Activated T-cell treated with anti-CD3 and anti-CD28 coated beads, Interleukin-2, amount 50 U/mL, for 24 hours (primary cell): ENCODE measurements at places on chromosomes 1 and 21.
A peak's percentile ranks its signal among the peaks of the same experiment; 100 is the strongest.

DNA sequence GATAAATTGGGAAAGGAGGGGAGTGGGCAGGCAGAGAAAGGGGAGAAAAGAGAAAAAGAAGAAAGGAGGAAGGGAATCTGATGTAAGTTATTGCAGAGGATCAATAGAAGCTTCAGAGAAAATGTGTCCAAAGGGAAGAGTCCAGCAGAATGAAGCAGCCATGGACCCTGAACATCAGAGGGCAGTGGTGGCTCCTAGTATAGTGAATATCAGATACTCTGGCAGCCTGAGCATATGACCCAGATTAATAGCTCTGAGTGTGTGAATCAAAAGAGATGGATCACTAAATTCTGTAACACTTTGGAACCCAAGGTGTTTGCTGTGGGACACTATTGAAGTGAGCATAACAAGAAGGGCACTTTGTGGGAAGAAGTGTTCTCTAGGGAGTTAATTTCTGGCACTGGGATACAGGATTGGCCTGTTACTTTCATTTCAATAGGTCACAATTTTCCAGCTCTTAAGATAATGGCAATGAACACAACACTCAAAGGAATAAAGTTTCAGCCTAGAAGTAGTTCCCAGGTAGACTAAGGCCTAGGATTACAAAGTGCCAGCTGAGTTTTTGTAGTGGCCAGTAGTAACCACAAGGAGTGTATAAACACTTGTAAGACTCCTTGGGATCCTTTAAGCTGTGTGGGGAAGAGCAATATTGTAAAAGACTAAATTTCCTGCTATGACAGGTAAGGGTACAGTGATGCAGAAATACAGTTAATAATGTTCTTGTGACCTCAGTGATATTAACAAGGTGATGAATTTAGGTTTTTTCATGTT, 164.5 kb upstream of the BEND5 start:
- no peaks in the 10 kb centered on the region for H3K4me1 ChIP-seq
- H3K27me3 ChIP-seq, result peaks cover 2% of the 10 kb centered on the region
- no peak for DNase-seq
- H3K36me3 ChIP-seq, result no peaks in the 10 kb centered on the region

- no peak overlapping the region for H3K27ac ChIP-seq
- no peaks in the 10 kb centered on the region for H3K4me1 ChIP-seq
- no peaks in the 10 kb centered on the region for H3K36me3 ChIP-seq
- no peak for DNase-seq
- H3K27me3 ChIP-seq, result peaks cover 2% of the 10 kb centered on the region
Measured at GRCh38 chr1:162694911-162695310, 62.6 kb downstream of the DDR2 start.

DNA sequence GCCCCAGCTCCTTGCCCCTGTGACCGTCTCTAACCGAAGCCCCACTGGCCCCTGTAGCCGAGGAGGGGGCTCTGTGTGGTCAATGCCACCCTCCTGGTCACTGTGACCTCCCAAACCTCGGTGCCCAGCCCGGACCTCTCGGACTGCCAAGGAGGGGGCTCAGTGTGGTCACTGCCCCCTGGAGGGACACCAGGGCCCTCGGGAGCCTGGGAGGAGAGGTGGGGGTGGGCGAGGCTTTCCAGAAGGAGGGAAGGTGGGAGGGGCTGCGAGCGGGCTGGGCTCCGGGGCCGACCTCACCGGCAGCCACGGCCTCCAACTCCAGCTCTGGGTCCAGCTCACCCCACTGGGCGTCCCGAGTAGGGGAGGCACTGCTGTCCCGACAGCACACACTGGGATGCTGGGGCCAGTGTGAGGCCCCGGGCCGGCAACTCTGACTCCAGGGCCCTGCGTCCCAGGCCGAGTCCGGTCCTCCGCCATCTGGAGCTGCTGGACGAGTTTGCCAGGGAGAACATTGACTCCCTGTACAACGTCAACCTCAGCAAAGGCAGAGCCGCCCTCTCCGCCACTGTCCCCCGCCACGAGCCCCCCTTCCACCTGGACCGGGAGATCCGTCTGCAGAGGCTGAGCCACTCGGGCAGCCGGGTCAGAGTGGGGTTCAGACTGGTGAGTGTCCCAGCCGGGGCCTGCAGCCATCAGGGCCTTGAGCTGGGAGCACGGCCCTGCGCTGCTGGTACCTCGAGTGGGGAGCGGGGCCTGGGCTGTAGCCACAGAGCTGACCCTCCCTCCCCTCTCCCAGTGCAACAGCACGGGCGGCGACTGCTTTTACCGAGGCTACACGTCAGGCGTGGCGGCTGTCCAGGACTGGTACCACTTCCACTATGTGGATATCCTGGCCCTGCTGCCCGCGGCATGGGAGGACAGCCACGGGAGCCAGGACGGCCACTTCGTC, 6.4 kb downstream of the SCNN1D start:
- peaks cover 5% of the 10 kb centered on the region for H3K4me1 ChIP-seq
- H3K27ac ChIP-seq, result no peak overlapping the region
- H3K36me3 ChIP-seq, result no peaks in the 10 kb centered on the region
- H3K4me3 ChIP-seq, result no peak overlapping the region
- no peaks in the 10 kb centered on the region for H3K27me3 ChIP-seq

GRCh38 chr1:229253151-229253974, 17.5 kb upstream of the RAB4A start:
- no peaks in the 10 kb centered on the region for H3K27me3 ChIP-seq
- H3K27ac ChIP-seq, result peak overlapping the region; percentile 84
- H3K4me3 ChIP-seq, result peak overlapping the region; percentile 62

DNA sequence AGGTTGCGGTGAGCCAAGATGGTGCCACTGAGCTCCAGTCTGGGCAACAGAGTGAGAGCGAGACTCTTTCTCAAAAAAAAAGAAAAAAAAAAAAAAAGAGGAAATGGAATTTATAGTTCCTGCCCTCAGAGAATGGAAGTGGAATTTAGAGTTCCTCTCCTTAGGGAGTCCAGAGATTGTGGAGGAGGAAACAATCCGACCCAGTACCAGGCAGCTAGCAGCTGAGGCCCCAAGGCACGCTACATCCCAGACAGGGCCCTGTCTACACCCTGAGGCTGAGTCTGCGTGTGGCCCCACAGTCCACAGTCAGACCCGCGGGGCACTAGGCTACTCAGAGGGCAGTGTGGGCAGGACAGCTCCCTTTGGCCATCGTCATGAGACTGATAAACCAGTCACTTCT, 1.9 kb upstream of the MFN2 start:
- no peaks in the 10 kb centered on the region for H3K27me3 ChIP-seq
- H3K36me3 ChIP-seq, result peaks cover 49% of the 10 kb centered on the region
- H3K4me1 ChIP-seq, result peaks cover 31% of the 10 kb centered on the region
- DNase-seq, result no peak
- H3K27ac ChIP-seq, result no peak overlapping the region

GRCh38 chr1:101135526-101135925, 101.3 kb upstream of the S1PR1 start:
- peaks cover 84% of the 10 kb centered on the region for H3K4me1 ChIP-seq
- H3K4me3 ChIP-seq, result no peak overlapping the region
- no peak for DNase-seq
- H3K36me3 ChIP-seq, result no peaks in the 10 kb centered on the region
- peak overlapping the region; percentile 56 for H3K27ac ChIP-seq

- peaks cover 79% of the 10 kb centered on the region for H3K4me1 ChIP-seq
- H3K4me3 ChIP-seq, result peak overlapping the region; percentile 73
- H3K27ac ChIP-seq, result peak overlapping the region; percentile 98
Measured at GRCh38 chr1:230103306-230104173, 36.5 kb downstream of the GALNT2 start.

- DNase-seq, result no peak
- peaks cover 8% of the 10 kb centered on the region for H3K36me3 ChIP-seq
- H3K27me3 ChIP-seq, result no peaks in the 10 kb centered on the region
- peak overlapping the region; percentile 86 for H3K27ac ChIP-seq
- peak overlapping the region; percentile 40 for H3K4me3 ChIP-seq
Measured at GRCh38 chr1:198179556-198179981, 22.8 kb downstream of the NEK7 start.

DNA sequence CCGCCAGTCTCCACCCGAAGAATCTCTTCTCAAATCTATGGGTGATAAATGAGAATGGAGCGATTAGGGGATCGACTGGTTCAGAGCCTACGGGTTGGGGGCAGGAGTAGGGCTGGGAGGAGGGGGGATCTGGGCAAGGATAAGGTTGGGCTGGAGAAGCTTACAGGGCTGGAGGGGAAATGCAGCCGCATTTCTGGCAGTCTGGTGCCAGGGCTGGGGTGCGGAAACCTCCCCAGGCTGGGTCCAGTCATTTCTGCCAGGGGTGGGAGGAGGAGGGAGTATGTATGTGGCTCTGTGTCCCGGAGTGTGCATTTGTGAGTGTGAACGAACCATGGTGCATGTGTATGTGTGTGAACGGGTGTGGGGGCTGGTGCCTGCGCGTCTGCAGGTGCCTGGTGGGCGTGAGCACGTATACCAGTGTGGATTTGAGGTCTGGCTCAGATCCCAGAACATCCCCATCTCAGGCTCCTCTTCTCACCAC, 10.2 kb downstream of the C1orf216 start:
- peak overlapping the region; percentile 56 for H3K4me3 ChIP-seq
- H3K27ac ChIP-seq, result no peak overlapping the region
- H3K4me1 ChIP-seq, result peaks cover 19% of the 10 kb centered on the region

GRCh38 chr1:42756956-42757891, 9.6 kb downstream of the P3H1 start:
- peak overlapping the region; percentile 44 for H3K27ac ChIP-seq
- H3K4me3 ChIP-seq, result no peak overlapping the region
- DNase-seq, result no peak

- no peaks in the 10 kb centered on the region for H3K36me3 ChIP-seq
- no peak for DNase-seq
- no peak overlapping the region for H3K27ac ChIP-seq
- peak overlapping the region; percentile 66 for H3K4me3 ChIP-seq
- H3K4me1 ChIP-seq, result peaks cover 21% of the 10 kb centered on the region
- peaks cover 50% of the 10 kb centered on the region for H3K27me3 ChIP-seq
Measured at GRCh38 chr1:156081180-156081916, 917 bp downstream of the MEX3A start.

- H3K4me3 ChIP-seq, result peak overlapping the region; percentile 94
- peak; percentile 73 for DNase-seq
- H3K27me3 ChIP-seq, result no peaks in the 10 kb centered on the region
- H3K4me1 ChIP-seq, result peaks cover 52% of the 10 kb centered on the region
Measured at GRCh38 chr1:33349081-33349759, 28.3 kb upstream of the A3GALT2 start.

GRCh38 chr1:226870026-226870400, 403 bp upstream of the PSEN2 start:
- H3K4me3 ChIP-seq, result peak overlapping the region; percentile 74
- H3K4me1 ChIP-seq, result peaks cover 16% of the 10 kb centered on the region
- no peaks in the 10 kb centered on the region for H3K36me3 ChIP-seq
- peaks cover 26% of the 10 kb centered on the region for H3K27me3 ChIP-seq
- peak overlapping the region; percentile 72 for H3K27ac ChIP-seq
- no peak for DNase-seq

- peaks cover 14% of the 10 kb centered on the region for H3K36me3 ChIP-seq
- H3K27me3 ChIP-seq, result no peaks in the 10 kb centered on the region
- H3K27ac ChIP-seq, result no peak overlapping the region
- H3K4me3 ChIP-seq, result no peak overlapping the region
Measured at GRCh38 chr1:84643183-84643582, 47.1 kb downstream of the SSX2IP start.

DNA sequence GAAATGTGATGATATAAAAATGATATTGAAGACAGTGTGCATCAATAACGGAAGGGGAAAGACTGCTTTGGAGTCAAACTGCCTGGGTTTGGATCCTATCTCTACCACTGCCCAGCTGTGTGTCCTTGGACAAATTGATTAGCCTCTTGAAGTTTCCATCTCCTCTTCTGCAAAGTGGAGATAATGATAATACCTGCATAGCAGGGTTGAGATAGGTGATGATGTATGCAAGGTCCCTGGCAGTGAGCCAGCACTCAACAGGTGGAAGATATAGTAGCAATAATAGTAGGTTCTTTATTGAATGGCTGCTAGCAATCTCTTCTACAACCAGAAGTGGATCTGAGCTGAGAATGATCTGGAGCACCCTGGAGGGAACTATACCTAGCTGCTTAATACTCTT, 166.7 kb downstream of the MIS18A start:
- H3K36me3 ChIP-seq, result no peaks in the 10 kb centered on the region
- H3K27me3 ChIP-seq, result peaks cover 4% of the 10 kb centered on the region
- DNase-seq, result no peak
- H3K4me3 ChIP-seq, result no peak overlapping the region
- no peaks in the 10 kb centered on the region for H3K4me1 ChIP-seq

DNA sequence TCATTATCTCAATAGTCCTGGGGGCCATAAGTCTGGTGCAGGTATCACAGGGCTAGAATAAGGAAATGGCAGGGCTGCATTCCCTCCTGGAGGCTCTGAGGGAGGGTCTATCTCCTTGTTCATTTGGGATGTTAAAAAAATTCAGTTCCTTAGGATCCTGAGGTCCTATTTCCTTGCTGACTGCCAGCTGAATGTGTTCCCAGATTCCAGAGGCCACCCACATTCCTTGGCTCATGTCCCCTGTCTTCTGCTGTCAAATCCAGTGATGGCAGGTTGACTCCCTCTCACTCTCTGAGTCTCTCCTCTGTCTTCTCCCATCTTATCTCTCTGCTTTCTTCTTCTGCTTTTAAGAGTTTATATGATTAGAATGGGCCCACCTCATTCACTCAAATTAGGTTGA, 400.6 kb downstream of the PTPRU start:
- H3K27ac ChIP-seq, result no peak overlapping the region
- H3K36me3 ChIP-seq, result no peaks in the 10 kb centered on the region
- no peak for DNase-seq
- peaks cover 27% of the 10 kb centered on the region for H3K27me3 ChIP-seq

DNA sequence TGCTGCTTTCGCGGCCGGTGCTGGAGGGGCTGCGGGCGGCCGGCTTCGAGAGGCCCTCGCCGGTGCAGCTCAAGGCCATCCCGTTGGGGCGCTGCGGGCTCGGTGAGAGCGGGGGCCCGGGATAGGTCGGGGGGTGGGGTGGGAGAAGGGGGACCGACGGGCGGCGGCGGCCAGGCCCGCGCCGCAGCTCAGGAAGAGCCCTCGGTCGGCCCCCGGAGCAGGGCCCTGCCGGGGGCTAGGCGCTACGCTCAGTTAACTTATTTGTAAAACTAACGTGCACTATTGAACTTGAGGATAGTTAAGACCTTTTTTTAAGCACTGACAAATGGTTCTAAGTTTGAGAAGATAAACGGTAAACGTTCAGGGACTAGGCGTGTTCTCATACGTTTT, 418 bp downstream of the DDX20 start:
- H3K27ac ChIP-seq, result peak overlapping the region; percentile 99
- H3K27me3 ChIP-seq, result no peaks in the 10 kb centered on the region
- H3K4me3 ChIP-seq, result peak overlapping the region; percentile 89
- DNase-seq, result no peak

- H3K36me3 ChIP-seq, result no peaks in the 10 kb centered on the region
- no peaks in the 10 kb centered on the region for H3K27me3 ChIP-seq
- H3K4me3 ChIP-seq, result no peak overlapping the region
Measured at GRCh38 chr1:60762911-60763310, 319.4 kb upstream of the NFIA start.

GRCh38 chr1:193763266-193763665, 576.9 kb upstream of the B3GALT2 start:
- no peaks in the 10 kb centered on the region for H3K27me3 ChIP-seq
- H3K36me3 ChIP-seq, result no peaks in the 10 kb centered on the region
- H3K27ac ChIP-seq, result no peak overlapping the region
- H3K4me3 ChIP-seq, result no peak overlapping the region
- no peak for DNase-seq

DNA sequence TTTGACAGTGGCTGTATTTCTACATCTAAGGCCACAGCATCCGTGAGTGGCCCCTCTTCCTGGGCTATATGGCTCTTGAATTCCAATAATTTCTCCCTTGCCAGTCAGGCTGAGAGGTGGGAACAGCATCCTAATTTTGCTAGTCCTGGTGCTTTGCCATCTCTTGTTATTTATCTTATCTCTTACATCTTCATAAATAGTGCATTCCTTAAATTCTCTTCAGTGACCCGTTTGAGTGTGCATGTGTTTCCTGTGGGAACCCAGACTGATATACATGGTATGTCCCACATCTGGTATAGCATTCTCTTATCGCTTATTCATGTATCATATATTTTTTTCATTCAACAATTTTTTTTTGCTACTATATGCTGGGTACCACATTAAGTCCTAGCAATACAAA, 9.9 kb downstream of the S100A11 start:
- H3K4me1 ChIP-seq, result peaks cover 28% of the 10 kb centered on the region
- no peak overlapping the region for H3K27ac ChIP-seq
- H3K36me3 ChIP-seq, result peaks cover 24% of the 10 kb centered on the region
- DNase-seq, result no peak
